ENCODE measurements at places on chromosomes 12 and 14.

DNA sequence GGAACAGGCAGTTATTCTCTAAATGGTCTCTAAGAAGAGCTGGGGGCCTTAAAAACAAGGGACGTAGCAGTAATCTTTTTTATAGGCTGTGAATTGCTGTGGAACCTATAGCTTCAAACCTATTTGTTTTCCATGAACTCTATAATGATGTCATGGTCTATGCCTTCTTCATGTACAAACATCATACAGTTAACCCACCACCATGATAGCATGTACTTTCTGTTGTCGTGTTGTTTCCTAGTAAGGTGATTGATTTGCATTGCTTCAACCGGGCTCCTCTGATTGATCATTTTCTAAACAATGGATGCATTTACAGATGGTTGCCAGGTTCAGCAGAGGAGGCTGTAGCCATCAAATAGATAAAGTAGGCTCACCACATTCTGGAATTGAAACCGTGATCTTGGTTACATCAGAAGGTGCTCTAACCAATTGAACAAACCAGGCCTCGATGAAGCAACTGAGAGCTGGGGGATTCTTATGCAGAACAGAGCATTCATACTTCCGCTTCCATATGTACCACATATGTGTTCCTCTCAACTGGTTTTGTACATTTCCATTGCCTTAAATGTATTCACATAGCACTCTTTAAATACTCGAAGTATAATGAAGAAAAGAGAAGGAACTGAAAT is 25.6 kb upstream of the PCNX1 start:
- DNase-seq: no peak

- no peak for DNase-seq
These were observed 4.3 kb downstream of the SPTLC2 start for GRCh38 chr14:77612011-77612620.

DNA sequence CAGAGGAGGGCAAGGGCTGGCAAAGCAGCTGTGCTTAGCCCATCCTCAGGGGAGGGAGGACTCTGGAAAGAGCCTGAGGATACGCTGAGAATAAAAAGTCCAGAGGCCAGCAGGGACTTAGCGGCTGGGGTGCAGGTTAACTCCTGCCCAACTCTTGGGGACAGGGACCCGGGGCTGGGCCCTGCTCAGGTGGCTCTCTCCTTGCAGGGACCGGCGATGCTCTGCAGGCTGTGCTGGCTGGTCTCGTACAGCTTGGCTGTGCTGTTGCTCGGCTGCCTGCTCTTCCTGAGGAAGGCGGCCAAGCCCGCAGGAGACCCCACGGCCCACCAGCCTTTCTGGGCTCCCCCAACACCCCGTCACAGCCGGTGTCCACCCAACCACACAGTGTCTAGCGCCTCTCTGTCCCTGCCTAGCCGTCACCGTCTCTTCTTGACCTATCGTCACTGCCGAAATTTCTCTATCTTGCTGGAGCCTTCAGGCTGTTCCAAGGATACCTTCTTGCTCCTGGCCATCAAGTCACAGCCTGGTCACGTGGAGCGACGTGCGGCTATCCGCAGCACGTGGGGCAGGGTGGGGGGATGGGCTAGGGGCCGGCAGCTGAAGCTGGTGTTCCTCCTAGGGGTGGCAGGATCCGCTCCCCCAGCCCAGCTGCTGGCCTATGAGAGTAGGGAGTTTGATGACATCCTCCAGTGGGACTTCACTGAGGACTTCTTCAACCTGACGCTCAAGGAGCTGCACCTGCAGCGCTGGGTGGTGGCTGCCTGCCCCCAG is 2.8 kb downstream of the B3GNT4 start:
- DNase-seq: no peak

GRCh38 chr12:15770581-15770980 is 18.6 kb downstream of the EPS8 start:
- no peak for DNase-seq

Measured in activated T-cell treated with anti-CD3 and anti-CD28 coated beads for 4 hours (primary cell).